ELF-1 (cell line): ENCODE measurements at places on chromosomes 7 and 10.

DNA sequence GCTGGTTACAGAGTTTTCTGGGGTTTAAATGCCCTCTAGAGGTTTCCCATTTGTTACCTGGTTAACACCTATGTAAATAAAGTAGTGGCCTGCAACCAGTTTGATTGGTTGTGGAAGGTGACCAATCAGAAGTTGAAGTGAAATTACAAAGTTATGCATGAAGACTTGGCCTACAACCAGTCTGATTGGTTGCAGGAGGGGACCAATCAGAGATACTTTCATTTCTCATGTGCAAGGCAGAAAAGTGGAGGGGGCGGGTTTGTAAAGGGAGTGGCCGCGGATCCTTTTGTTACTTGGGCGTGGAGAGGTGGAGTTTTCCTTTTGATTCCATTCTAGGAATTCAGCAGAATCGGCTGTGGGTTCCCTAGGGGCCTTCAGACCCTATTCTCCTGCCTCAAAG lies 80.8 kb downstream of the SEC23IP start:
- peak; percentile 35 for DNase-seq

GRCh38 chr7:2598154-2598823 lies 33.5 kb upstream of the TTYH3 start:
- no peak for DNase-seq

- no peak for DNase-seq
Measured at GRCh38 chr10:131165092-131165491, 146.4 kb downstream of the TCERG1L start.

- DNase-seq: no peak
Measured at GRCh38 chr10:106877574-106877973, 286.9 kb downstream of the SORCS1 start.

- no peak for DNase-seq
Measured at GRCh38 chr10:9060314-9060713, 1005.8 kb downstream of the GATA3 start.

- no peak for DNase-seq
Measured at GRCh38 chr10:131127610-131128009, 183.9 kb downstream of the TCERG1L start.

DNA sequence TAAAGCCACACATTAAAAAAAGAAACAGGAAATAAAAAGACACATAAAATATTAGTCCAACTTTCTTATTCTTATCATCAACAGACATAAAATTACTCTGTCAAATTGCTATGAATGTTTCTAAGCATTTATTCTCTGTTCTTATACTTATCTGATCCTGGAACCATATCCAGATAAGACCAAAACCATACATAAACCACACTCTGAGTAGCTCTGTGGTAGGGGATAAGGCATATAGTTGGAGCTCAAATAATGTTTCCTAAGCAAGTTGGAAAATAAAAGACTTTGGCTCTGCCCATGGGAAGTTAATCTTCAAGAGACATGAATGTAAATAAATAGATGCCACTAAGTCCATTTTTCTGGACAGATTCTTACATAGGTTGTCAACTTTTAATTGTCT lies 103.1 kb upstream of the PLXDC2 start:
- DNase-seq: no peak

GRCh38 chr7:99242682-99243081 lies 30.0 kb upstream of the MYH16 start:
- no peak for DNase-seq

- peak; percentile 46 for DNase-seq
Measured at GRCh38 chr7:20795881-20796280, 9.2 kb upstream of the SP8 start.

DNA sequence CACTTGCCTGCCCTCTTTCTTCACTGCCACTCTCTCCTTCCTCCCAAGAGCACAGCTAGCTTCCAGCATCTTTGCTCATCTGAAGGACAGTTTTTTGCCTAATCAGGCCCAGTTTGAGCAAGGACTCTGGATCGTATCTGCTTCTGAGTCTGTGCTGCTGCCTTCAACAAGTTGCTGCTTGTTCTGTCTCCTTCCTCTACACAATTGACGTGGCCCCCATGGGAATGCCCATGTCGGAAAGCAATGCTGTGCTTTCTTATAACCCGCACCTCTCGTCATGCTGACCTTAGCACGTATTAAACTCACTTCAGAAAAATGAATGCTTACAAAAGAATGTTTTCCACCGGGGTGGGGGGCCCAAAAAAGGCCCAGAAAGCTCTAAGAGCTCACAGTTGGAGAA lies 324.7 kb upstream of the C7orf33 start:
- no peak for DNase-seq

GRCh38 chr10:71547312-71547711 lies 150.6 kb downstream of the CDH23 start:
- DNase-seq: no peak

GRCh38 chr7:154882931-154883474 lies 119.9 kb downstream of the PAXIP1 start:
- DNase-seq: no peak

DNA sequence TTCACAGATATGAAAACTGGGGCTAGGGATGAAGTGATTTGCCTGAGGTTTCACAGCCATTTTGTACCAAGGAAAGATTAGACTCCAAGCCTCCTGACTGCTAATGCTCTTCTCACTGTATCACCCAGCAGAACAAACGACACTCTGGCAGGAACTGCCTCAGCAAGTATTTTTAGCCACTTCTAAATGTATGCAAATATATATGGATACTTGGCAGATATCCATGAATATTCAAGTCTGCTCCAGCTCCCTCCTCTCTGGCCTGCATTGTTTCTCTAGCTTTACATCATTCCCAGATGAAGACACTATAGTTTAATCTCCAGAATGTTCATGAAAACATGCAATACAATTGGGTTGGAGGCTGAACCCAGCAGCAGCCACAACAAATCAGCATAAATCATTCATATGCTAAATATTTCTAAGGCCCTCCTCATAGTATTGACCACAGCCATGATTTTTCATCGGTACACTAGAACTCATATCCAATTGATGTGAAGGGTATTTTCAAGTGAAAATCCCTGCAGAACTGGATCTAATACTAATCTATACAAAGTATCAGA lies 65.5 kb downstream of the HPSE2 start:
- no peak for DNase-seq

GRCh38 chr7:127943541-127944521 lies 87.4 kb downstream of the LRRC4 start:
- DNase-seq: no peak

GRCh38 chr7:47401611-47402570 lies 180.0 kb downstream of the TNS3 start:
- DNase-seq: no peak

DNA sequence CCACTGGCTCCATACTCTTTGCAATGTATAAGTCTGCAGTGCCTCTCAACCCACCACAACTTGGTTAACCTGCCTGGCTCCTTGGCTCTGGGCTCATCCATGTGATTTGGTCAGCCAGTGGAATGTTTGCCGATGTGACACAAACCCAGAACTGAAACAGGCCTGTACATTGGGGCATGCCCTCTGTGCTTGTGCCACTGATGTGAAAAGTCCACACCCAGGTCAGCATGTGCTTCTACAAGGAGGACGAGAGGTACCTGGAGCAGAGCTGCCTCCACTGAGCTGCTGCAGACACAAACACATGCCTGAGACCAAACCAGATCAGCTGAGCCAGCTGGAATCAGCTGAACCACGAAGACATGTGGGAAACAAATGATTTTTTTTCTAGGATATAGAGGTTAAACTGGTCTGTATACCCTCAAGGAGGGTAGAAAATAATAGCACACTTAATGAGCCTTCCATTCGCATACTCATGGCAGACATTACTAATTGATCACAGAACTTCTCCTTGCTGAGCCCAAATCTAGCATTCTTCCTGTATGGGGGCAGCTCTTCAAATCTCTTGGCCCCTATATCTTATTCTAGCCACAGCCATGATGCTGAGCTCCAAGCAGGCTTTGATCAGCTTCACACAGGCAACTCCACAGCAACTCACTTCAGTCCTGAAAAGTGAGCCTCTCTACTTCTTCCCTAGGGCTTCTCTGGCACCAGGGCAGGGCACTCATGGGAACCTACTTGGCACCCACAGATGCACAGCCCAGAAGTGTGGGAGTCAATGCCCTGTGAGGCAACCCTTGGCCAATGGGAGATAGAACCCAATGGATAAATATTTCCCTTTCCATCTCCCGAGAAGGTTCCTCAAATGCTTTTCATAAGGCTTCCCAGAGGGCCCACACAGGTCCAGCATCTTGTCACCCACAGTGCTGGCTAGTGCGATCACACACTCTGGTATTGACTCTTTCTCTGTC lies 18.6 kb downstream of the PYROXD2 start:
- no peak for DNase-seq

- peak; percentile 87 for DNase-seq
Measured at GRCh38 chr7:116211006-116211912, 920 bp downstream of the TES start.

- no peak for DNase-seq
Measured at GRCh38 chr10:103842605-103843004, 12.8 kb downstream of the SH3PXD2A start.

DNA sequence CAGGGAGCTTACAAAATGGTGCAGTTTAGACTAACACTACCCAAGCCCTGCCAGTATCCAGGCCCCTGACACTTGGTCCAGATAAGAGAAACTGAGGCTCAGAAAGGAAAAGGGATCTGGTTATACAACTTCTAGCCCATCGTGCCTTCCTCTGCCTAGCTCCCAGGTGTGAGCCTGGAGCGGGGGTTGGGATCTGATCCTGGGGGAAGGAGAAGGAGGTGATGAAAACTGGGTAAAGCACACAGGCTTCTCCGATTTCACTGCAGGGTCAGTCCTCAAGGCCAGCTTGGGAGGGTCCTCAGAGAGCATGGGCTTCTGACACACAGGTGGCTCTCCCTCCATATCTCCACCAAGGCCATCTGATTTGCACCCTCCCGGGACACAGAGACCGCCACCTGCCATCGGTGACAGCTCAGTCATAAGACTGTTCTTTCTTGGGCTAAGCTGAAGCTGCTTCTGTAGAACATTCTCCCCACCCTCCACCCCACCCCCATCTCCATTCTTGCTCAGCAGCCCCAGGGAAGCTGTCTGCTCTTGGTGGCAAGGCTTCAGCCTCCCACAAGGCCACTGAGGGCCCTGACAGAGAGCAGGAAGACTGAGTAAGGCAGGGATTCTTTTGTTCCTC lies 16.4 kb downstream of the SRRM3 start:
- peak; percentile 53 for DNase-seq

GRCh38 chr10:123604506-123604905 lies 61.6 kb upstream of the GPR26 start:
- DNase-seq: no peak
